ENCODE measurements at places on chromosomes 11 and 22.

GRCh38 chr11:131486100-131486499 lies 115.7 kb downstream of the NTM start:
- DNase-seq = no peak

DNA sequence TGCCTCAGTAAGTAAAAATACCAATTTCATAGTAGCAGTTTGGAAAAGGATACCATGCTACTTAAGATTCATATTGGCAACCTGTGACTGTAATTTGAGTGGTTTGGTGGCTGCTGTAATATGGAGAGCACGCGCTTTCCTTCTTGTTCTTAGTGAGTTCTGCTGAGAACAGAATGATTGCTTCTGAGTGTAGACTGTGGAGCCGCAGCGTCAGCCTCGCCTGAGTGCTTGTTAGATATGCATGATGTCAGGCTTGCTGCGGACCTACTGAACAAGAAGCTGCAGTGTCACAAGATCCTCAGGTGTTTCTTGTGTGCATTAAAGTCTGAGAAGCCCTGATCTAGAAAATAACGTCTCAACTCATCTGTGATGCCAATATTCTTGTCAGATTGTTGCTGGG lies 143.2 kb downstream of the ARHGAP42 start:
- no peak for DNase-seq

DNA sequence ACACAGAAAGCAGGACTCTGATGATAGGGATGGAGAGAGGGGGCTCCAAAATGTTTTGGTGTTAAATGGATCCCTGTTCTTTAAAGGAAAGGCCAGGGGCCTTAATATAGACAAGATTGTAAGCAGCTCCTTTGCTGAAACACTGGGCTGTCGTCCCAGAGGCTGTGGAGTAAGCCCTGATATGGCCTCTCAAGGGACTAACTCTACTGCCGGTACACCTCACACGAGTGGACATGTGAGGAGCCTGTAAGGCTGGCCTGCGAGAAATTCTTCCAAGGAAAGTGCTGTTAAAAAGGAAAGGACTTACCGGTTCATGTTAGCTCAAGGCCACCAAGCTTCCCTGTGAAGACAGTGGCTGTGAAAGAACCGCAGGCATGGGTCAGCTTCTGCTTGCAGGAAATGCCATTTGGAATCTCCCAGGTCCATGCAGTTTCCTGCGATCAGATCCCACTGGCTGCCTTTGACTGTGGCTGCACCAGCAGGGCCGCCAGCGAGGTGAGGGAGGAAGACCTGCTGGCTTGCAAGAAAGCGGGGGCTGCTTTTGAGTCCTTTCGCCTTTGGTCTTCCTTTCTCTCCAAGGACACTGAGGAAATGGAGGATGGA lies 106.6 kb downstream of the PRR5L start:
- no peak for DNase-seq

DNA sequence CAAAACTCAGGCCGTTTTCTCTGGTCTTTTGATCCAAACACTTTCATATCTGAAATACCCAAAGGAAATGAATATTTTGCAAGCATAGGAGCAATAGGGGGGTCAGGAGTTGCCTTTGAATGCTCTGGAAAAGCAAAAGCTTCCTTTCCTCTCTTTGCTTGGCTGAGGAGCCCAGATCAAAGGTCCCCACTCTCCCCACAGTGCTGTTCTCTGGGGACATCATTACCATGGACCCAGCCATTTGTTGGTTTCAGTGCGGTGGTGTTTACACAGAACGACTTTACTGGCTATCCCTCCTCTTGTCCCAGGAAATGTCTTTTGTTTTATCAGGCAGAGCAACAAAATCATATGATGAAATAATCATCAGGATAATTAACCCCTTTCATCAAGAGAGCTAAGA lies 1089.1 kb downstream of the TBC1D22A start:
- DNase-seq = no peak

GRCh38 chr11:72471005-72471898 lies 36.9 kb upstream of the CLPB start:
- peak; percentile 65 for DNase-seq

DNA sequence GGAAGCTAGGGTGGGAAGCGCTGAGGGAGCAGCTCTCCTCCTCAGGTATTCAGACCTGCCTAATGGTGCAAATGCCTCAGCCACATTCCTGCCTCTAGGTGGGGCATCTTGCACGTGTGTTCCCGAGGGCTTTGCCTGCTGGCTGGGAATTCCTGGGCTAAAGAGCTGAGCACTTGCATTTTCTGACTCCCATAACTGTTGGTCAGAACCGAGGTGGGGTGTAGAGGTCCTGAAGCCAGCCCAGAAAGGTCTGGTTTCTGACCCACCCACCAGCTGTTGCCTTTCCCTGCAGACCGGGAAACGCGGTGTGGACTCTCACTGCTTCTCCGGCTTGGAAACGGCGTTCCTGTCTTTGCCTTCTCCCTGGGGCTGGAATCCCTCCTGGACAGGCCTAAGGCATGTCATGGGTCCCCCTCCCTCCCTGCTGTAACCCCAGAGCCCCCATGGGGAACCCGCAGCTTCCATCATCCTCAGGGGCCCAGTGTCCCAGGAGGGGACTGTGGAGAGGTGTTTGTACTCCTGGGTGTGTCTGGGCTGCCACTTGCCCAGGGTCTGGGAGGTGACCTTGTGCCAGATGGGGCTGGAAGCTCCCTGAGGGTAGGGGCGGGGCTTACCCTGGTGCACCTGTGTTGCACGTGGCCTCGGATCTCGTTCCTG lies 24.0 kb upstream of the SMIM38 start:
- peak; percentile 82 for DNase-seq

- DNase-seq = no peak
These were observed at the start of gene CTSW for GRCh38 chr11:65879617-65880016. TSS of gene CTSW (plus strand) at chr11:65879837. CDS start at chr11:65879855, 18 bp downstream.

GRCh38 chr11:2769409-2770095 lies 69.8 kb upstream of the KCNQ1OT1 start:
- DNase-seq = peak; percentile 9

DNA sequence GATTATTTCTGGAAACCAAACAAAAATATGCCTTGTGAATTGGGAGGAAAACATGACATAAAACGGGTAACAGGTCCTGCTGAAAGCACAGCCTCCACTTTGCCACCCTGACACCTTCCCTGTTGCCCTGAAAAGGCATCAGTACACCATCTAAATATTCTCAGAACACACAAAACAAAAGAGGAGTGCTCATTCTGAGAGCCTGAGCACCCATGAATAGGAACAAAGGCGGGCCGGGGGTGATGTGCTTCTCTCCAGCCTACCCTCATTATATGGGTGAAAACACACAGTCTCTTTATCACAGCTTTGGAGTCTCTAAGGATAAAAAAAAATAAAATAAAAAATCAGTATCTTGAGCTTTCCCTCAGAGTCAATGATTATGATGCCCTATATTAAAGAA lies 19.7 kb downstream of the SCUBE2 start:
- DNase-seq = no peak

DNA sequence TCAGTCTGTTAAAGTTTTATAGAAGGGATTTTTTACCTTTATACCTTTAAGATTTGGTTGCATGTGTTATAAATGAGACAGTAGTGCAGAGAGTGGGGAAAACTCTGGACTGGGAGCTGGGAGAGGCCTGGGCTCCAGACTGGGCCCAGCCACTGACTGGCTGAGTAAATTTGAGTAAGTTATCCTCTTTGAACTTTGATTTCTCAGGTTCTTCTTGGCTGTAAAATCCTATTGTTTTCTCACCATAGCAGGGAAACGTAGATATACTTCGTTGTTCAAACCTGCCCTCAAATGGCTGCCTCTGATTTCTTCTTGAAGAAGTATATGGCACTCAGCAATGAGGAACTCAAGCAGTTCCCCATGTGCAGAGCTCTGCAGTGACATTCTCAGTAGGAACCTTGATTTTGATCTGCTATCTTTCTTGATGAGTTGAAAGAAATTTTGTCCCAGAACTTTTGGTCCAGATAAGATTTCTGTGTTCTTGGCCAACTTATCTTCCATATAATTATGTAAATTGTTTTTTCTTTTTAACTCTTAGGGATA lies 8.8 kb downstream of the BMAL1 start:
- DNase-seq = no peak

GRCh38 chr11:79437278-79437980 lies 3.4 kb downstream of the TENM4 start:
- peak; percentile 74 for DNase-seq

DNA sequence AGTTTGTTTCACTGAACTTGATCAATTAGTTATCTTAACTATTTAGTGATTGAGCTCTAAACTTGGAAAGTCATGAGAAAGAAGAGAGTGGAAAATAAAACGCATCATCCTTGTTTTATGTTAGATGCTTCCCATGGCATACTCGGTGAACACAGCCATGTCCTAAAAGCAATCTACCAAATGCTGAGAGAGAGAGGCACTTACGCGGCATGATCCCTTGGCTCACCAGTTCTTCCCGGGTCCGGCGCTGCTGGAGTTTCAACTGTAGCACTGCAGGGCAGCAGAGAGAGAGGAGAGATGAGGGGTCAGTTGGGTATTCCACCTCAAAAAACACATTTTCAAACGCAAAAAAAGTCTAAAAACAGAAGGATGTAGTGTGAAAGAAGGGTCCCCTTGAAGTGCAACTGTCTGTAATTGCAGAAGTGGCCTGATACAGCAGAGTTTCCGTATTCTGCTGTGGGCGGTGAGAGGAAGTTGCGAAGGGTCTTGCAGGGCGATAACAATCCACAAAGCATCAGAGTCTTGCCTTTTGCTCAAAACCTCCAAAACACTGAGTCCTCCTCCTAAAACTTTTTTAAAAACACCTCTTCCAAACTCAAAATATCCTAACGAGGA lies 92.7 kb downstream of the SGSM3 start:
- DNase-seq = no peak
